ENCODE measurements at places on chromosomes 6 and 20.

DNA sequence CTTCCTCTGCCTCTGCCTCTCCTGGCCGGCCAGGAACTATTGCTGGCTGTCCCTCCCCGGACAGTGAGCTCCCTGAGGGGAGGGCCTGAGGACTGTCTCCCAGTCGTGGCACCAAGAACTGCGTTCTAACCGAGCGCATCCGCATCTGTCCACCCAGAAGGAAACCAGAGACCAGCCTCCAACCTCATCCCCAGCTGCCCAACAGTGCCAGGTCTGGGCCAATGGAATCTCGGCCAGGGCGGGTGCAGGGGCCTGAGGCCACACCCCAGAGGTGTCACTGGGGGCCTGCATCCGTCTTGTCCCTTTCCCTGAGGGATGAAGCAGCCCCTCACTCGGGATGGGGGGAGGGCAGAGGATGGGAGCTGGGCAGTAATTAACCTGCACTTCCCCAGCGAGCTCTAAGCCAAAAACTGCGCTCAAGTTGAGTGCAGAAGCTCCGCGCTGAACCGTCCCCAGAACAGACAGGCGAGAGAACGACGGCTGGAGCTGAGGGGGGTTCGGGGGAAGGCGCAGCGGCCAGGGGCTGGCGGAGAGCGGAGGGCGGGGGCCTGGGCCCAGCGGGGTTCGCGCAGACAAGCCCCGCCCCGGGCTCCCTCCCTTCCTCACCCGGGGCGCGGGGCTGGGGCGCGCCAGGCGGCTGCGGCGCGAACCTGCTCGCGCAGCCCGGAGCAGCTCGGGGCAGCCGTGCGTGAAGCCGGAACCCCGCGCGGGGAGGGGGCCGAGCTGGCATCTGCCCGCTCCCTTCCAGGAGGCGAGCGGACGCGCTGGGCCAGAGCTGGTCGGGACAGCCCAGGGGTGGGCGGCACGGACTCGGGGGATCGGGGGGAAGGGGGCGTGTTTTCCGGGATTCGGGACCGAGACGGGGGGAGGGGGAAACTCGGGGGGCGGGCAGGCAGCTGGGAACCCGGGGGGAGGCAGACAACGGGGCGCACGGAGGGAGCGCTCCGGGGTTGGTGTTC, 1.4 kb downstream of the TFEB start:
- DNase-seq: peak; percentile 52

DNA sequence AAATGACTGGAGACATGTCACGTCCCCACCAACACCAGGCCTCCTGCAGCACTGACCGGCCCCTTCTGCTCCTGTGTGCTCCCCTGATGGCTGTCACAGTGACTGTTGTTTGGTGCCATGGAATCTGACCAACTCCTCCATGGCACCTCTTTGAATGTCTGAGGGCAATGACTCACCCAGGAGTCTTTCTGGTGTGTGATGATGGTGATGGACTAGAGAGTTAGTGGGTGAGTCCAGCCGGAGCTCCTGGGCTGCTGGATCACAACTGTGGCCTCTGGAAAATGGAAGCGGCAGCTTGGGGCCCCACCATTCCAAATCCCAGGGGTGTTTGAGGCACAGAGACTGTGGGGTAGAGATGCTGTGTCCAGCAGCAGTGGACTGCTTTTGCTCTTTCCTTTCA, 133.3 kb downstream of the TFAP2C start:
- no peak for DNase-seq

DNA sequence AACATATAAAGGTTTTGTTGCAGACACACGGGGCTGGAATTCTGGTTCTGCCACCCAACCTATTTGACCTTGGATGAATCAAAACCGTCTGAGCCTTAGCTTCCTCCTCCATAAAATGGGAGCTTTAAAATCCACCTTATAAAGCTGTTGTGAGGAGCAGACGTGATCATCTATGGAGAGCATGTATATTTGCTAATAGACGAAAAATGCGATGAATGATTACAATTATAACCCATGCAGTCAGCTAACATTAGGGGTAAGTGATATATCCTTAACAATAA, 586 bp upstream of the NUP153 start:
- no peak for DNase-seq

DNA sequence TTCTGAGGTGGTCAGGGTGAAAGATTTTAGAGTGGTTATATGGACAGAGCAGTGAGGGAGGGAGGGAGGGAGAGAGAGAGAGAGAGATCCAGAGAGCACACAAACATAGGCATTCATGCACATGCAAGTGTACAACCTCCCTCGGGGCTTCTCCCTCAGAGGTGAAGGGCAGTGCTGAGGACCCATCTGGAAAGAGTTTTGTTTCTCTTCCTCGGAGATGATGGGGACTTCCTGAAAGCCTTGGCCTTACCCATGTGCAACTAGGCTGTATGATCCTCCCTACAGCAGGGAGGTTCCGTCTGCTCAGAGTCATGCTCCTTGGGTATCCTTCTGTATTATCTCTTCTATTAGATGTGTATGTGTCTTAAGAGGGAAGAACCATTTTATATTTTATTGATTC, 21.4 kb upstream of the TSPYL1 start:
- no peak for DNase-seq

- DNase-seq: no peak
Measured at GRCh38 chr6:31969712-31970603, 2.0 kb downstream of the DXO start.

DNA sequence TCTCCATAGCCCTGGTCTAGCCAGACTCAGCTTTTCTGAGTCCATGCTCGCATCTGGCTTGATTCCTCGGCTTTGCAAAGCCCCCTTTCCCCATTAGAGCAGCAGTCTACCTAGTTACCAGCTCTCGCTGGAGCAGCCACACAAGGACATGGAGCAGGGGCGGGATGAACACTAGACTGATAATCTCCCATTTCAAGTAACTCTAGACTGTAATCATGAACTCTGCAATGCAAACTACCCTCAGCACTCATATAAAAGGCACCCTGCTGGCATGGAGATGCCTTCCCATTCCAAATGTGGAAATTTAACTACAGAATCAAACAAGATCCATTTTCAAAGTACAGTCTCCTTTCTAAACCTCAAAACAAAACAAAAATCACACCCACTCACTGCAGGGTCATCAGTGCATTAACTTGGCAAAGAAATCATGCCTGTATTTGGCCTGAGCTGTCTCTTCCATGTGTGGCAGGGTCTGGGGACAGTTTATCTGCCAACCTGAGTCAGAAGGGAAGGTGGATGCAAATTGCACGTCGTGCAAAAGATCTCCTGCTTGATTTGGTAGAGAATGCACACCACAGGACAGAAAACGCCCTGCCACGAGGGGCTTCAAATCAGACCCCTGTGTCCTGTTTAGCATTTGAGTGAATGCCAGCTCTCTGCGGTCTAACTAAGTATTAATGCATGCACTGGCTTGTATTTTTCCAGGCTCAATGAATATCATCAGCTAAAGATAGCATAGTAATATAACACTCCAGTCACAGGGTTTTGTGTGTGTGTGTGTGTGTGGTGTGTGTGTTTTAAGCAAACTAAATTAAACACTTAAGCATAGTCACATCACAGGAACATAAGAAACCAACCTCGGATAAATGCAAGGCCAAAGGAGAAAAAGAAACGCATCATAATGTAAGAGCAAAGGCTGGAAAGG, 85.3 kb downstream of the MYLK4 start:
- no peak for DNase-seq

DNA sequence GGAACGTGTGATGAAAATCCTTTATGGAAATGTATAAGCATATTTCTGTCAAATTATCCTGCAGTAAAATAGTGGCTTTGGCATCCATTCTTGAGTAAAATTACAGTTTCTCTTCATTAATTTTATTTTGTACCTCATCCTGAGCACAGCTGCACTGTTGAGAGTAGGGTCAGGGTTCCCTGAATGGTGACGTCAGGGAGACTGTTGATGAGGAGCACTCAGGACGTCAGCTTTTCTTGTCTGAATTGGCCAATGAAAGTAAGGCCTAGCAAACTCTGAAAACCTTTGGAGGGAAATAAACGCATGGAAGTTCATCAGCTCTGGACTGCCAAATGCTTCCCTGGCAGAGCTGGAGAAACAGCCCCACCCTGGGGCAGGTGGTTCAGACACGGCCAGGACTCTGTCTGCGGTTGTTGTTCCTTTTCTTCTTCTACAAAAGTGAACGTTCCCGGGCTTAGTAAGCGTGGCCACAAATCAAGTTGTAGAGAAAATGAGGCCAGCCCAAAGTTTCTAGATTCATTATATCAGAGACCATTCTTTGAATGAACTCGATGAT, 179.7 kb upstream of the EXOC2 start:
- no peak for DNase-seq

GRCh38 chr20:35173576-35174192, 1.8 kb downstream of the PROCR start:
- no peak for DNase-seq

DNA sequence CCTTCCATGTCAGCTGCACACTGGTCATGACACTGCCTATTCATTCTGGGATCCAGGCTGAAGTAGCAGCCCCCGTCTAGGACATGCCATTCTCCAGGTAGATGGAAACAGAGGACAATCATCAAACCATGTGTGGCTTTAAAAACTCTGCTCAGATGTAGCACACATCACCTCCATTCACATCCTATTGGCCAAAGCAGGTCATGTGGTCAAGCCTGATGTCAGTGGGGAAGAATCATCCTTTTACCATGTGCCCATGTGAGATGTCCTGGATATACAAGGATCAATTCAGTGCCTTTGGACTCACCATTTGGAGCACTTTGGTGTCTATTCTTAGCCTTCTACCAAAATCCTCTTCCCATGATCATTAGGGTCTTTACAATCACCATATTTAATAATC, 99.5 kb downstream of the CDC5L start:
- DNase-seq: no peak

DNA sequence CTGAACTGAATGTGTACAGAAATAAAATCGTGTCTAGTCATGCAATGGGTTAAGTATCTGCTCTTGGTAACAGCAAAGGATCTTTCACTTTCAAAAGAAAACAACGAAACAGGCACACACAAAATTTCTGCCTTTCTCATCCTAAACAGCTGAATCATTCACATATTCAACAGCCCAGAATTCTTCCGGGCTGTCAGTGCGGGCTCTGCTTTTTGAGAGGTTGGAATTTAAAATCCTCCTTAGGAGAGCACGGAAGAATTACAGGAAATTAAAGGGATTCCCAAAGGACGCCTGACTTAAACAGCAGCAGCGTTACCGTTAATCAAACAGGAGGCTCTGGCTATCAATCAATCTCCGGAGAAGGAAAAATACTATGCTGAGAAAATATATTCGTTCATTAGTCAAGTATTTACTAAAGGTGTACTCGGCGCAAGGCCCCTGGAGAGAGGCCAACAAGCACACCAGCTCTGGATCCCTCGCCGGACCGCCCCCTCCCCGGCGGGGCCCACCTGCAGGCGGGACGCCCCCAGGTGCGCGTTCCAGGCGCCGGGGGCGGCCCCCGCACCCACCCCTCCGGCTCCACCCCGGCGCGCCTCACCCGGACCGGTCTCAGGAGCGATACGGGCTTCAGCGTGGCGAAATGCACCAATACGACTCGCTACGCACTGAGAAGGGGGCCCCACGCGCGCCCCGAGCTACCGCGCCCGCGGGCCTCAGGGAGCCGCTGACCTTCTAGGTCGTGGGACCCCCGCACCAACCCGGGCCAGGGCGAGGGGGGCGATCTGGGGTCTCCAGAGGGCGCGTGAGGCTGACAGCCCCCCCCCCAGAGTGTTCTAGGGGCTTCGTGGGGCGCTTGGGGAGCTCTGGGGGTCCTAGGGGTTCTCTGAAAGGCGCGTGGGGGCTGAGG, 1.0 kb downstream of the NAPB start:
- DNase-seq: peak; percentile 25

- DNase-seq: no peak
Measured at GRCh38 chr6:72793641-72794395, 172.0 kb downstream of the KCNQ5 start.

GRCh38 chr6:106104476-106104875, 18.3 kb downstream of the PRDM1 start:
- DNase-seq: no peak

- DNase-seq: no peak
Measured at GRCh38 chr20:389220-389619, 8.7 kb downstream of the TRIB3 start.
